ENCODE measurements at places on chromosomes 4 and X.

GRCh38 chr4:113893546-113893945 lies 85.9 kb downstream of the ARSJ start:
- DNase-seq, result no peak

GRCh38 chr4:2165391-2165790 lies 76.5 kb downstream of the HAUS3 start:
- no peak for DNase-seq

DNA sequence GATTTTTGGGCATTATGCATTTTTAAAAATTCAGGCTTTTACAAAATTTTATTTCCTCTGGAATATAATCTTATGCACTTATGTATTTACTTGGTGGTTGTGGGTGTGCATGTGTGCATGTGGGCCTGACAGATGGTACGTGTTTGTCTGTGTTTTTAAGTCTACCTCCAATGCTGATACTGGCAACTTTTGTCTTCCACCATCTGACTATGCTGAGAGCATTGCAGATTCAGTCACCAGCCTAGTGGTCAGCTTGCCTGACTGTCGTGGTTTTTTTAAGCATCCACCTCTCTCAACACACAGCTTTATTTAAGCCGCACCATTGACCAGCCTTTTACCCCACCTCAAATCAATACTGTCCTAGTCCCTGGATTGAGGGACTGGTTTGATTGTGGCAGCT lies 37.1 kb downstream of the FSTL5 start:
- DNase-seq, result no peak

GRCh38 chr4:176034499-176034898 lies 31.1 kb upstream of the WDR17 start:
- no peak for DNase-seq

DNA sequence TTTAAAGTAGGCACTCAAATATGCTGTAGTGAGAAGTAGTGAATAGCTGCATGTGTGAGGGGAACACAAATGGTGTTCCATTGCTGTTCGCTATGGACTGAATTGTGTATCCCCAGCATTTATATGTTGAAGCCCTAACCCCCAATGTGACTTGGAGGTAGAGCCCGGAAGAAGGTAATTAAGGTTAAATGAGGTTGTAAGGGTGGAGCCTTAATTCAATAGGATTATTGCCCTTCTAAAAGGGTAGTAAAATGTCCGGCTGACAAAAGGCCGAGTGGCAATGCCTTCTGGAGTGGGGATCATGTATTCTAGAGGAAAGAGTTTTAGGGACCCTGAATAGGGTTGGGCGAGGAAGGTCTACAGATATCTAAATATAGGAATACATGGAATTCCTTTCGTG lies 168.9 kb upstream of the NUDT10 start:
- no peak for DNase-seq

GRCh38 chr4:15131551-15131950 lies 129.3 kb downstream of the CPEB2 start:
- no peak for DNase-seq

- DNase-seq, result no peak
Measured at GRCh38 chrX:153781428-153782047, 697 bp downstream of the SRPK3 start.

DNA sequence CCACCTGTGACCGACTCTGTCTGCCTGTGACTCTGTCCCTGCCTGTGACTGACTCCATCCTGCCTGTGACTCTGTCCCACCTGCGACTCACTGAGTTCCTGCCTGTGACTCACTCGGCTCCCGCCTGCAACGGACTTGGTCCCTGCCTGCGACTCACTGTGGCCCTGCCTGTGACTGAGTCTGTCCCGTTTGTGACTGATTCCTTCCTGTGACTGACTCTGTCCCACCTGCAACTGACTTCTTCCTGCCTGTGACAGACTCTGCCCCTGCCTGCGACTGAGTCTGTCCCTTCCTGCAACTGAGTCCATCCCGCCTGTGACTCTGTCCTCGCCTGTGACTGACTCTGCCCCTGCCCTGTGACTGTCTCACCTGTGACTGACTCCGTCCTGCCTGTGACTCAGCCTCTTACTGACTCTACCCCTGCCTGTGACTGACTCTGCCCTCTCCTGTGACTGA lies 9.6 kb upstream of the UVSSA start:
- DNase-seq, result peak; percentile 63

DNA sequence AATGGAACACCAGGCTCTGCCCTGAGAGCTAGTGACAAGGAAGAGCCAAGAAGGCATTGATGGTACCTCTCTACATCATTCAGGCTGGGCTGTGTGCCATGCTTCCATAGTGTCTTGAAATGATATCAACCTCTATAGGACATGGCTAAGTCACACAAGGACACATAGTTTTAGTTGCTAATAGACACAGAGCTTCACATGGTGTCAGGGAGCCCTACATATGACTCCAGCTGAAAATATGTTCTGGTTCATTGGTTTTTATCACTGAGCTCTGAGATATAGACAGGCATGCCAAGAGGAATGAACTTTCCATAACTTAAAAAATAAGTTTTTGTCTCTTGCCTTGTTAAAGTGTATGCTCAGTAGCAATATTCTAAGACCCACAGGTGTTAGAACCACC lies 72.1 kb upstream of the PRKG2 start:
- DNase-seq, result no peak

- no peak for DNase-seq
Measured at GRCh38 chrX:2609431-2610238, 81.5 kb upstream of the CD99 start.

GRCh38 chr4:14087459-14087858 lies 459.9 kb upstream of the BOD1L1 start:
- no peak for DNase-seq

GRCh38 chr4:124092541-124092984 lies 620.0 kb downstream of the ANKRD50 start:
- no peak for DNase-seq

DNA sequence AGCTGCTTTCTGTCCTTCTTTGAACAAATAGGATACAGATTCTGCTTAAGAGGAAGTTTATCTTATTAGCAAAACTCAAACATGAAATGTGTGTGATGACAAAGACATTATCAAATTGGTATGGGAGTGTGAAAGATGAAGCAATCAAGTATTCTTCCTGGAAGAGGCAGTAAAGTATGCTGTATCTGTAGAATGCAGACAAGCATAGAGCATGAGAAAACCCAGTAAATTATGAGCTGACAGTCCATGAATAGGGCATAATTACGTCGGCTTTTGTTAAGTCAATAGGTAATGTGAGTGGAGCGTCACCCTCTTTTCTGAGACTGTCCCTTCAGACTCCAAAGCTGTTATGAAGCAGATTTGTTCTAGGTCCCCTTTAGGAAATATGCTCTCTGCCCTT lies 458.6 kb upstream of the NWD2 start:
- no peak for DNase-seq

GRCh38 chr4:11949355-11949754 lies 520.7 kb upstream of the HS3ST1 start:
- no peak for DNase-seq

- no peak for DNase-seq
Measured at GRCh38 chr4:819401-820229, 6.3 kb downstream of the CPLX1 start.

GRCh38 chrX:132443196-132444135 lies 45.4 kb downstream of the MBNL3 start:
- DNase-seq, result no peak

DNA sequence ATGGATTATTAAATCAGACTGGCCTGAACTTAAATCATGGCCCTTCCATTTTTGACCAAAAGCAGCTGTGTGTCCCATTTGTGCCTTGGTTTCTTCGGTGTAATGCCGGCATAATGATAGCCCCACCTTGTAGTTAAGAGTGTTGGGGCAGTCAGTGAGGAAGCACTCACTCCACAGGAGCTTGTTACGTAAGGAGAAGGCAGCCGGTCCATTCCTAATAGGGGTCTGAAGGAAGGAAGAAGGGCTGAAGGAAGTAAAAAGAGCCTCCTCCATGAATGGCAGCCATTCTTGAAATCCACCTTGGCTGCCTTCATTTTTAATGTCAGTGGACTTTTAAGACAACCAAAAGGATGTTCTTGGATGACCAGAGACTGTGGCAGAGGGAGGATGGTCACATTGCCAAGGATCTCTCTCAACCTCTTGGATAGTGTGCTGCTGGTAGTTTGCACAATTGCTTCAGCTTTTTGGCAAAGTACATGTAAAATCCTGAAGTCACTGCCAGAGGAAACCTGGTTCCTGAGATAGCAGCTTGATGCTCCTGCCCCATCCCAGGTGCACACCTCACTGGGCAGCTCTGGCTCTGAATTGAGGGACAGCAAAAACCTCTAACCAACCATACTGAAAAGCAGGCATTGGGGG lies 113.5 kb downstream of the PTTG2 start:
- DNase-seq, result no peak

- DNase-seq, result no peak
Measured at GRCh38 chr4:175790083-175790482, 22.0 kb downstream of the GPM6A start.

GRCh38 chr4:170758988-170759387 lies 669.2 kb upstream of the AADAT start:
- no peak for DNase-seq

DNA sequence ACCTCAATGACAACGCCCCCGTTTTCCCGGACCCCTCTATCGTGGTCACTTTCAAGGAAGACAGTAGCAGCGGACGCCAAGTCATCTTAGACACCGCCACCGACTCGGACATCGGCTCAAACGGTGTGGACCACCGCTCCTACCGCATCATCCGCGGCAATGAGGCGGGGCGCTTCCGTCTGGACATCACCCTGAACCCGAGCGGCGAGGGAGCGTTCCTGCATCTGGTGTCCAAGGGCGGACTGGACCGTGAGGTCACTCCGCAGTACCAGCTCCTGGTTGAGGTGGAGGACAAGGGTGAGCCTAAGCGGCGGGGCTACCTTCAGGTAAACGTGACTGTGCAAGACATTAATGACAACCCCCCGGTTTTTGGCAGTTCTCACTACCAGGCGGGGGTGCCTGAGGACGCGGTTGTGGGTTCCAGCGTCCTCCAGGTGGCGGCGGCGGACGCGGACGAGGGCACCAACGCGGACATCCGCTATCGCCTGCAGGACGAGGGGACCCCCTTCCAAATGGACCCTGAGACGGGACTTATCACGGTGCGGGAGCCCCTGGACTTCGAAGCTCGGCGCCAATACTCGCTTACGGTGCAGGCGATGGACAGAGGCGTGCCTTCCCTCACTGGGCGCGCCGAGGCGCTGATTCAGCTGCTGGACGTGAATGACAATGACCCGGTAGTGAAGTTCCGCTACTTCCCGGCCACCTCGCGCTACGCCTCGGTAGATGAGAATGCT lies 2.2 kb downstream of the FAT4 start:
- DNase-seq, result no peak

- no peak for DNase-seq
Measured at GRCh38 chr4:160009656-160010493, 907.0 kb downstream of the RAPGEF2 start.

- DNase-seq, result no peak
Measured at GRCh38 chrX:96791559-96791958, 92.1 kb upstream of the RPA4 start.

- no peak for DNase-seq
Measured at GRCh38 chr4:81626851-81627250, 155.1 kb upstream of the RASGEF1B start.

- no peak for DNase-seq
Measured at GRCh38 chr4:13970349-13970748, 342.8 kb upstream of the BOD1L1 start.

DNA sequence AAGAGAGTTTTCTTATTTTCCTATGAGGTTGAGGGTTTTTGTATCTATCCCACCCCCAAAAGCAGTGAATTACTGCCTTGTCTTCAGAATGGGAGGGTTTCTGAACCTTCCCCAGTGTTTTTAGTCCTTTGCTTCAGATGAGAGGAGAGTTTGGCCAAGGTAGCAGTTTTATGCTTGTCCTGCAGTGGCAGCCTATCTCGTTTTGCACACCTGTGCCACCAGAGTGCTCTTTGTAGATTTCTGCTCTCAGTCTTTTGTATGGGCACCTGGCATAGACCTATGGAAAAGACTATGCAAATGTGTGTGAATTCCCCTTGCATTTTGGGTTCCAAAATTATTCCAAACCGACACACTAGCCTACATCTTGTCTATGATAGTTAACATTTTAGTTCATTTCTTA lies 5.8 kb downstream of the TBC1D19 start:
- no peak for DNase-seq

- DNase-seq, result no peak
Measured at GRCh38 chrX:44675362-44676024, 132.8 kb upstream of the FUNDC1 start.

- DNase-seq, result no peak
Measured at GRCh38 chrX:550514-550913, 80.1 kb upstream of the SHOX start.

- no peak for DNase-seq
Measured at GRCh38 chrX:126342859-126343258, 176.8 kb upstream of the DCAF12L2 start.

- no peak for DNase-seq
Measured at GRCh38 chrX:106378616-106379015, 210.5 kb downstream of the PWWP3B start.

GRCh38 chrX:149865390-149865789 lies 15.6 kb upstream of the MAGEA8 start:
- no peak for DNase-seq

DNA sequence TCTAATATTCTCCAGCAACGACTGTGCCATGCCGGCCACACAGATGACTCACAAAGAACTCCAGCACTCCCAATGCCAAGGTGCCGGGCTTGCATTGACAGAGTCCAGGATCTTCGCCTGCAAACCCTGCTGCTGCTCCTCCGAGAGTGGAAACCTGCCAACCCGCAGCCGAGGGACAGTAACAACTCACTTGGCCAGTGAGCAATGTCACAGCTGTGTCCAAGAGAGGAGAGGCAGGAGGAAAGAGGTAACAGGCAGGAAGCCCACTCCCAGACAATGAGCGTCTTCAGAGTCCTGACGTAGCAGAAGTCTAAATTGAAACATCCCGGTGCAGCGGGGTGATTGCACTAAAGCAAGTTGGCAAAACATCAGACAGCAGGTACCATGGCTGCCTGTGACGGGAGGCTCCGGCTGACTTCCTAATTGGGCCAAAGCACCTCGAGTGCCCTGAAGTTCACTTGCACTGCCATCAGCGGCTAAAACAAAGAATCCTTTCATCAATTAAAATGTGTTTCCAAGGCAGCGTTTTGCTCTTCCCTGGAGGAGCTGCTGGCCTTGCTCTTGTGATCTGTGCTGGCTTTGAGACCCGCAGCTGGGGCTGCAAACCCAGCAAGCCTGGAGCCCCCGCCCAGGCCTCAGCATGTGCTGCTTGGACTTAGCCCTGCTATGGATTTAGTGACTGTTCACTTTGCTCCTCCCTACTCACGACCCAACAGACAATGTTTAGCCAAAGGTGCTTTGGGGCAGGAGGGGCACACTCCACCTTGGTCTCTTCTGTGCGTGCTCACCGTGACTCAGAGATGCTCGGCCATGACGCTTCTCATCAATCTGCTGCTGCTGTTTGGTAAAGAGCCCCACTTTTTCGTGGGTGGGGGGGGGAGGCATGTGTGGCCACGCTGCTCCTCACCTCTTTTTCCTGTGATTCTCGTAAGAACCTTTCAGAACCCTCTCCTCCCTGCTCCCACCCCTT lies 36.5 kb downstream of the DCTD start:
- DNase-seq, result no peak

DNA sequence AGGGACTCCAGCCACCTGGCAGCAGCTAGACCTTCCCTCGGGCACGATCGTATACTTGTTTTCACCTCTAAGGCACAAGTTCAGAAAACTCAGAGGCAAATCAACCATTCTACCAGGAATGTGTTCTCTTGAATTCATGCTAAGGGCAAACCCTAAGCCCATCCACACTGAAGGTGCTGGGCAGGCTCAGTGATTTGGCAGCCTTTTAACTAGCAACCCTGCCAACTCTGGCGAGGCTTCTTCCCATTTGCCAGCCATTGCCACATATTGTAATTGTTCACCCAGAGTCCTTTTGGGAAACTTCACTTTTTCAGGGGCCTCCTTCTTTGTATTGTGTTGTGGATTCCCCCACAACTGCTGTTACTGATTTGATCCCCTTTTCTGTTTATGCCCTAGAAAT lies 298.6 kb upstream of the LDB2 start:
- DNase-seq, result no peak
